Epithelial cell of prostate (primary cell): ENCODE measurements at places on chromosomes 16 and 17.

GRCh38 chr17:30388321-30389179 is 9.8 kb downstream of the CPD start:
- DNase-seq = no peak

GRCh38 chr16:81140930-81141780 is 45.0 kb upstream of the GCSH start:
- DNase-seq = no peak

- DNase-seq = no peak
Observed at GRCh38 chr17:51391982-51392654, 131.8 kb downstream of the UTP18 start.

- peak; percentile 58 for DNase-seq
Observed at GRCh38 chr16:30054959-30055553, 10.5 kb upstream of the ALDOA start.

GRCh38 chr16:17459903-17460521 is 10.7 kb downstream of the XYLT1 start:
- DNase-seq = no peak

- no peak for DNase-seq
Observed at GRCh38 chr17:7626307-7626706, 1.3 kb downstream of the SAT2 start.

- no peak for DNase-seq
Observed at GRCh38 chr17:57578608-57579225, 166.4 kb downstream of the CCDC182 start.

DNA sequence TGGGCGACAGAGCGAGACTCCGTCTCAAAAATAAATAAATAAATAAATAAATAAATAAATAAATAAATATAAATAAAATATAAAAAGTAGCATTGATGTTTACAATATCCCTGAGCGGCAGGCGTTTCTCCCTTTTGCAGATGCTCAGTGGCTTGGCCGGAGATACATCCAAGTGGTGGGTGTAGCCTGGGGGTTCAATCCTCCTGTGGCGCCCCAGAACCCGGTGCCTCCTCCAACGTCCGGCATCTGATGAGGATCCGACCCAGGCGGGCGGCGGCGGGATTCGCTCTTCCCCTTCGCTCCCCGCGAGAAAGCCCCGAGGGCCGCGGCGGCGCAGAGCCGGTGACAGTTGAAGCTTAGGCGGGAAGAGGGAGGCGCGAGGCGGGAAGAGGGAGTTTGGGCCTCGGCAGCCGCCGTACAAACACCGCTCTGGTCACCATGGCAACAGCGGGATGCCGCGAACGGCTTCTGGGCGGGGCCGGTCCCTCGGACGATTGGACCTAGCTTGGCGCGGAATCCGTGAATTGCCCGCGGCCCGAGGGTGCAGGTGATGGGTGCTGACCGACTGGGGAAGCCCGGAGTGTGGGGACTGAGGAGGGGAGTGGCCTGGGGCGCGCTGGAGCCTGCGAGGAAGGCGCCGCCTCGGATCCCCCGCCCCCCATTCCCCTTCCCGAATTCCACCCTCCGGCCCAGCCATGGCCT is 12.7 kb upstream of the ALDOA start:
- DNase-seq = peak; percentile 40

GRCh38 chr17:48429156-48429555 is 858 bp downstream of the SKAP1 start:
- DNase-seq = no peak

DNA sequence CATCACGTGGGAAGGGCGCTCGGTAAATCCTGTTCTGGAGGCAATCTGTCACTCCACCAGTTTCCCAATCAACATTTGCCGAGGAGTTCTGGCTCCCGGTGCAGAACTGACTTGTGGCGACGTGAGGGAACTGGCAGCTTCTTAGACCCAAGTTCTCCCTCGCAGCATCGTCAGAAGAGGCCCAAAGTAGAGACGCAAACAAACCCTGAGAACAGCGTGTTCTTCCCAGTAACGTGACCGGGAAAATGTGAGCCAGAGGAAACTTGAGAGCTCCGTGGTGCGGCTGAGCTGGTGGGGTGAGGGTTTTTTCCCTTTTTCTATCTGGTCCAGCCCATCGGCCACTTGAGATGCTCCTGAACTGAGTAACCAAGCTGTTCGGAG is 158.9 kb upstream of the CACNG5 start:
- DNase-seq = no peak

DNA sequence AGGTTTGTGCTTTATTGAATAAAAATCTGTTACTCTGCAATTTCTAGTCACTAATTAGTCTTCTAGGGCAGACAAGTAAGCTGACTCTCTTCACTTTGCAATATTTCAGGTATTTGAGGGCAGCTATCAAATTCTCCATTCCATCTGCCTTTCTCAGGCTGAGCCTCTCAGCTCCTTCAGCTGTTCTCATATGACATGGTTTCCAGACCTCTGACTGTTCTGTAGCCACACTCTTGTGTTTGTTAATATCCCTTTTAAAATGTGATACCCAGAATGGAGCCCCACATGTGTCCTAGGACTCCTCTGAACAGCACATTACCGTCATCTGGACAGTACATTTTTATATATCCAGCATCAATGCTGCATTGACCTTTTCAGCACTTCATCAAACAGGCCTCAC is 46.1 kb upstream of the MTMR4 start:
- DNase-seq = no peak

GRCh38 chr17:300881-301280 is 51.7 kb downstream of the RPH3AL start:
- no peak for DNase-seq

DNA sequence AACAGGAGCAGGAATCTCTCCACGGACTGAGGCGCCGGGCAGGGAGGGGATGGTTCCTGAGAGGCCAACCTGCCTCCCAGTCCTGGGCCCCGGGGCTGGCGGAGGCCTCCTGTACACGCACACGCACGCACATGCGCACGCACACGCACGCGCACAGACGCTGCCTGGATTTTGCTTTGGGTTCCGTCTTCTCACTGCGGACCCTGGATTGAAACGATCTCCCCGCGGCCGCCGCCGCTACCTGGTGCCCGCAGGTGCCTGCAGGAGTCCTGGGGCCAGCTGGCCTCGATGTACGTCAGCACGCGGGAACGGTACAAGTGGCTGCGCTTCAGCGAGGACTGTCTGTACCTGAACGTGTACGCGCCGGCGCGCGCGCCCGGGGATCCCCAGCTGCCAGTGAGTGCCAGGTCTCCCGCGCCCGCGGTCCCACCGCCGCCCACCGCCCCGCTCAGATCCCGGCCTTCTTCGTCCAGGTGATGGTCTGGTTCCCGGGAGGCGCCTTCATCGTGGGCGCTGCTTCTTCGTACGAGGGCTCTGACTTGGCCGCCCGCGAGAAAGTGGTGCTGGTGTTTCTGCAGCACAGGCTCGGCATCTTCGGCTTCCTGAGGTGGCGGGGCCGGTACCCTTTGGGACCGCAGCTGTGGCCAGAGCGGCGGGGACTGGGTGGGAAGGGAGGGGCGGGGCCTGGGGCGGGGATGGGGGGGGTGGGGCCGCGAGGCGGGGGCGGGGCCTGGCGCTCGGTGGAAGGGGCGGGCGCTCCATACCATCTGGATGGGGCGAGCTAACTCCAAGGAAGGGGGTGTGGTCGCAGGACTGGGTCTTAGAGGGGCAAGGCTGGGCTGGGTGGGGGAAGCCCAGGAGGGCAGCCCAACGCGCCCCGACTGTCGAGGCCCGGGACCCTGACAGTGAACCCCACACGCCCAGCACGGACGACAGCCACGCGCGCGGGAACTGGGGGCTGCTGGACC is 12.3 kb downstream of the CES4A start:
- DNase-seq = no peak

DNA sequence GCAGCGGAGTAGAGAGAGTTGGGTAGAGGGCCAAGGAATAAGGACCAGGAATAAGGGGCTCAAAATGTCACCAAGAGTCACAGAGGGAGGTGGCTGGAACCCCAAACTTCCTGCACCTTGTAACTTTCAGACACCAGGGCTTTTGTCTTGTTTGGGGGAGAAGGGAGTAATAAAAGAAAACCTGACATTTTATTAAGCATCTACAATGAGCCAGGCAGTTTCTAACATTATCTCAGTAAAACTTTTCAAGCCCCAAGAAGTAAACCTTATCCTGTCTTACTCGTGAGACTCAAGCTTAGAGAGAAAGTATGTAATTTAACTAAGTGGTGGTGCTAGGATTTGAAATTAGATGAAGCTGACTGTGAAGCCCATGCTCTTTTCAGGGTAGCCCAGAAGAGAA is 848 bp upstream of the MTMR4 start:
- DNase-seq = no peak

DNA sequence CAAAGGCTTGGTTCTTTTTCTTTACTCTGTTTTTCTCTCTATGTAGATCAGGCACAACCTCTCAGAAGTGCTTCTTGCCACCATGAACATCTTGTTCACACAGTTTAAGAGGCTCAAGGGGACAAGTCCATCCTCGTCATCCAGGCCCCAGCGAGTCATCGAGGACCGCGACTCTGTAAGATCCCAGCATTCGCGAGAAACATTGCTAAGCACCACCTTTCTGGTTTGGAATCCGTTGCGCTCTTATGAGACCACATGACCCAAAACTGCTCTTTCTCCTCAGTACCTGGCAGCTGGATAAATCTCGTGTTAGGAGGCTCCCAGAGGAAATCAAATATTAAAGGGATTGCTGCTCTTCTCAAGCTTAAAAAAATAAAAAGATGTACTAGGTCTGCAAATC is 23.3 kb upstream of the SLC12A3 start:
- no peak for DNase-seq

- no peak for DNase-seq
Observed at GRCh38 chr17:29722411-29723198, 99.9 kb upstream of the CORO6 start.

- DNase-seq = no peak
Observed at GRCh38 chr17:48228720-48229119, 121.2 kb downstream of the SNX11 start.

GRCh38 chr17:57714665-57715180 is 30.4 kb downstream of the CCDC182 start:
- DNase-seq = no peak

DNA sequence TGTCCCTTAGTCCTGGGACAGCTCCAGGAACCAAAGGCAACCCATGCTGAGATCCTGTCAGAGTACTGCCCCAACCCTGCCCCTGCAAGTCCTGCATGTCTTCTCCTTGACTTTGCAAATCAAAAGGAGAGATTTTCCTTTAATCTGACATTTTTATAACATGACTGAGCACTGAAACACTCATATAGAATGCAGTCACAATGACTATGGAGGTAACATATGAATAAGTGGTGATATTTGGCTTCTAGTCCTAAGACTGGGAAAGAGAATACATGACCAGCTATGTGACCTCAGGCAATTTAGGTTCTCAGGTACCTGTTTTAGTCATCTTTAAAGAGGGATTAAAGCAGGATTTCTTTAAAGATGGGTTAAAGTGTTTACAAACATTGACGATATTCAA is 941.6 kb upstream of the CDH8 start:
- no peak for DNase-seq

DNA sequence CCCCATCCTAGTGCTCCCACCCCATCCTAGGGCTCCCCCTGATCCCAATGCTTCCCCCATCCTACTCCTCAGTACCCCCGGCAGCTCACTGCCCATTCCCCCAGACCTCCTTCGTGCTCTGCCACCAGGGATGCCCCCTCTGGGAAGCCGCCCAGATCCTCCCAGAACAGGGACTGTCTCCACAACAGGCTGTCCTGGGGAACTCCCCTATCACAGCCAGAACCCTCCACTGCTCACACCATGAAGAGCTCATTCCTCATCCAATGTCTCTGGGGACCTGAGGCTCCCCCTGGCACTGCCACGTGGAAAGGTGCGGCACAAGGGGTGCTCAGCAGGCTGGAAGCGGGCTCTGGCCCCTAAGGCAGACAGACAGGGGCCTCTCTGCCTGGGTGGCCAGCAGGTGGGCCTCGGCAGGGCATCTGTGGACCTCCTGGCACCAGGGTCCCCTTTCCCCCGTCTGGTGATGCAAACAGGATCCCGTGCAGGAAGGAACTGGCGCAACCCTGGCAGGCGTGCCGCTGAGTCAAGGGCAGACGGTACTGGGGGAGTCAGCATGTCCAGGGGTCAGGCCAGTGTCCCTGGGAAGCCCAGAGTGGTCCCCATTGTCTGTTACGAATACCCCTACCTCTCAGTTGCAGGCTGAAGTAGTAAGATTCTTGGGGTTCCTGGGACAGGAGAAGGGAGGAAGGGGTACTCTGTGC is 14.8 kb upstream of the PVALEF start:
- DNase-seq = no peak

- no peak for DNase-seq
Observed at GRCh38 chr17:45318561-45319230, 1.9 kb upstream of the MAP3K14 start.

- no peak for DNase-seq
Observed at GRCh38 chr17:64778240-64779097, 116.4 kb upstream of the SMURF2 start.

- DNase-seq = no peak
Observed at GRCh38 chr17:30207655-30208054, 27.8 kb downstream of the SLC6A4 start.

GRCh38 chr16:81891736-81892364 is 112.8 kb downstream of the PLCG2 start:
- no peak for DNase-seq

GRCh38 chr17:79645777-79646088 is 34.9 kb upstream of the RBFOX3 start:
- DNase-seq = no peak

DNA sequence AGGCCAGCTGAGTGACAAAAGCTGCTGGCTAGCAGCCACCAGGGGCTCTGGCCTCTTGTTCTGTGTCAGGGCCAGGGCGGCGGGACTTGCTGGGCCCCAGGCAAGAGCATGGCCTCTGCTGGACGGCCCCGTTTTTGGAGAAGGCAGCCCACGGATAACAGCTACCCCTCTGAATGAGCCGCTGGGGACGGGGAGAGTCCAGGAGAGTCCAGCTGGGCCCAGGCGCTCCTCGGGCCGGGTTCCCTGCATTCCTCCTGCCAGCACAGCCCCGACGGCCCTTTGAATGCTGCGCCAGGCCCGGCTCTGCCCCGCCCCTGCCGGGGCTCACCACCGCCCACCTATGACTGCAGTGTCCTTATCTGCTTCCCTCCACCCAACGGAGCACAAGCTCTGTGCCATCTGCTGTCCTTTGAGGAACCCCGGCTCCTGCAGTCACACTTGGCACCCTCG is 33.4 kb downstream of the SLC7A5 start:
- no peak for DNase-seq

GRCh38 chr16:57994778-57995177 is 5.7 kb downstream of the ZNF319 start:
- DNase-seq = no peak

DNA sequence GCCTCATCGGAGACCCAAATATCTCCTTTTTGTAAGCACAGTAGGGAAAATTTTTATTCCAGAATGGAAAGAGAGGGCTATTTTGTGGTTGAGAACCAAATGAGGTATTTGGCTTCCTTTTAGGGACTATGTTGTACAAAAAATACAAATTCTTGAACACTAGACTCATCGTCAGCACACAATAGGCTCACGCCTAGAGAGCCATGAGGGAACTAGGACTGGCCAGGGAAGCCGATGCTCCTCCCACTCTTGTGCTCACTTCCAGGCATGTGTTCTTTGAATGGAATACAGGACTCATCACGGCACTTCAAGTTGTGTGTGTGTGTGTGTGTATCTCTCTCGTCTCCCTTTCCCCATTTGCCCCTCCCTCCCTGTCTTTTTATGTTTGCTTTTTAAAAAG is 17.8 kb upstream of the BLMH start:
- DNase-seq = no peak
